ENCODE measurements at places on chromosomes 16 and 17. TPM values are rescaled to one million over a fixed set of nuclear protein-coding genes. Genes with fewer than 3 reads are reported as not detected.

DNA sequence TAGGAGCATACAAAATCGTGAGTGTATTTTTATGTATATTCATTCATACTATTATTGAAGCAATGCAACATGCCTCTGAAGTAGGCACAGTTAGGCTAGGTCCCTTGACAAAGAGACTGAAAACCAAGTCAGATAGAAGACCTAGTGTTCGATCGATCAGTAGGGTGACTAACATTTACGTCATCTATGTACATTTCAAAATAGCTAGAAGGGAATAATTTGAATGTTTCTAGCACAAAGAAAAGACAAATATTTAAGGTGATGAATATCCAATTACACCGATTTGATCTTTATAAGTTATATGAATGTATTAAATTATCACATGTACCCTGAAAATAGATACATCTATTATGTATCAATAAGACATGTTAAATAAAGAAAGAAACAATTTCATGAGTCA, 610.1 kb downstream of the TOX3 start:
- no peak for DNase-seq

DNA sequence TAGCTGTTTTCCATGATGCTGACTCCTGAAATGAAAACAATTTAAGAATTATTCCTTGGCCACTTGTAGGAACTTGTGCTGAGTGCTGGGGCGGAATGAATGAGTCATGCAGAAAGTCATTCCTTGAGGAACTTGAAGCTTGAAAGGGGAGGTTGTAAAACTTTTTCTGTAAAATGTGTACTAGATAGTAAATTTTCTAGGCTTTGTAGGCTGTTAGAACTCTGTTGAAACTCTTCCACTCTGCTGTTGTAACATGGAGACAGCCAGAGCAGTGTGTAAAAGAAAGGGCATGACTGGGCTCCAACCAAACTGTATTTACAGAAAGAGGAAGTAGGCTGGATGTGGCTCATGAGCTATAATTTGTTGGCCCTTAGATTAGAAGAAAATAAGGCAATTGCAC, 46.1 kb downstream of the ABCA8 start:
- no peak for DNase-seq

DNA sequence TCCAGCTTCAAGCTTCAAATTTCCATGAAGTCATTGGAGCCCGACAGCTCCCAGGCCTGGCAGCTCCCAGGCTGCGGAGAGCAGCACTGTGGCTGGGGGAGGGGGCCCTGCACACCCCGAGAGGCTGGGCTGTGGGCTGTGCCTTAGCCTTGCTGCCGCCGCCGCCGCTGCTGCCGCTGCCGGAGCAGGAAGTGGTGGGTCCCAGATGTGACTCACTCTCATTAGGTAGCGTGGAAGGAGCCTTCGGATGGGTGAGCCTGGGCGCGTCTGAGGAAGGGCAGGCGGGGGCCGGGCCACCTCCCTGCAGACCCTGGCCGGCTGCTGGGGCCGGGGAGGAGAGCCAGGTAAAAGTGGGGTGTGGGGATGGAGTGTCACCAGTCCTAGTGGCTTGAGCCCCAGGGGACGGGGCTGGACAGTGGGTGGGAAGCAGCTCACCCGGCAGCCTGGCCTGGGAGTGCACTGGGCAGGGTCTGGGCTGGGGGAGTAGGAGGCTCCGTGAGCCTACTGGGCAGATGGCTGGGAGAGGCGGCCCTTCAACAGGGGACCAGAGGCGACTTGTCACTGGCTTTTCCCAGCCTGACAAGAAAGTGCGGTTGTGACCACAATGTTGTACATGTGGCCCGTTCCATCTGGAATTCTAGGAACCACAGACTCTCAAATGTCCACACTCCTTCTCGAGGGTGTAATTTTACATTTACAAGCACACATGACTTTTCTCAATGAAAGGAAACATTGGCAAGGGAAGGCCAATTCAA, at the start of gene ADCY7:
ADCY7 (plus strand) TSS at position 215 of the 755 bp plus-strand sequence. CDS start 21,629 bp downstream, outside the sequence.
- peak; percentile 47 for DNase-seq

DNA sequence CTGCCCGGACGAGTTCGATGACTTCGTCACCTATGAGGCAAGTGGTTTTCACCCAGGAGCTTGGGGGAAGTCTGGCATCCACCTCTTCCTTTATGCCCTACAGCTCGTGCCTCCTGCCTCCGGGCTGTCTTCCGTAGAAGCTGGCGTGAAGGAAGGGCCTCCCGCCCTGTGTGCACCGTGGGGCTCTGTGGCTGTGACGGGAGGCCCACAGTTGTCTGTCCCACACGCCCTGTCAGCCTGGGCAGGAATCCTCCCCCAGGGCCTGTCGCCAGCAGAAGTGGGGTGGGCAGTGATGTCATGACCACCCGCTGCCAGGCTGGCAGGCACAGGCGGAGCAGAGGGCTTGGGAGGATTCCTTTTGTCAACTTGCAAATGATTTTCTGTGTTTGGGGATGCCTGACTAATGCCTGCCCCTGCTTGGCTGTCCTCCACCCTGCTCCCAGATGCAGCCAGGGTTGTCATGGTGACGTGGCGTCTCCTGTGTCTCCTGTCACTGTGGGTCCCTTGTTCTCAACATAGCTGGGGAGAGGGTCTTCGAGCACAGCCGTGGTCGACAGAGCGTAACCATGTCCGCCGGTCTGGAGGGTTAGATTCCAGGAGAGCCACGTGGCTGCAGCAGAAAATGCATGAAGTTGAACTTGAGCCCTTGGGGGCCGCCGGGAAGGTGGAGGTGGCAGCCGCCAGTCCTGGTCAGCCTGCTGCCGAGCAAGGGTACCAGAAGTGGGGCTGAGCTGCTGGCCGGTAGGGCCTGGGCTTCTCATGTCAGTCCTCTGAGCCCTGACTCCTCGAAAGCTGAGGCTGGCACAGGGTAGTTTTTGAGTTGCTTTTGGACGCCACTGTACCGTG, 46.1 kb downstream of the RAB11FIP3 start:
- DNase-seq: no peak

GRCh38 chr16:89044418-89045180, 49.1 kb upstream of the ACSF3 start:
- no peak for DNase-seq

Gene POLR3K
- 5.1 TPM for total RNA-seq

DNA sequence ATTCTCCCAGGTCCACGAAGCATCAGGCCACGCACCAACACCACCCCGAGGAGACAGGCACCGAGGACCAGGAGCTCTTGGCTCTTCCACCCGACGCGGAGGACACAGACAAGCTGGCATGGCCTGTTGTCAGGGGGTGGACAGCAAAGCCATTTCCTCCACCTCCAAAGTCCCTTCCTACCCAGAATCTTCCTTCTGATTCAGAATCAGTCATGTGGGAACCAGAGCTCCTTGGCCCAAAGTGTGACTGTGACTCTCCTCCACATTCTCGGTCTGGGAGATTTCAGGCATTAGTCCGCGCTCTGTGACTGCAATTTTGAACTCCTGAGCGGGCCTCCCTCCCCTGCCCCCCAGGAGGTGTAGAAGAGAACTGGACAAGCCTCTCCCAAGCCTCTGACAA, 9.2 kb downstream of the DNAH17 start:
- DNase-seq: no peak

GRCh38 chr16:49672753-49673152, 183.2 kb downstream of the ZNF423 start:
- no peak for DNase-seq

Gene FBXW10
- total RNA-seq: 0.60 TPM

Gene KRTAP4-1
- not detected for total RNA-seq

DNA sequence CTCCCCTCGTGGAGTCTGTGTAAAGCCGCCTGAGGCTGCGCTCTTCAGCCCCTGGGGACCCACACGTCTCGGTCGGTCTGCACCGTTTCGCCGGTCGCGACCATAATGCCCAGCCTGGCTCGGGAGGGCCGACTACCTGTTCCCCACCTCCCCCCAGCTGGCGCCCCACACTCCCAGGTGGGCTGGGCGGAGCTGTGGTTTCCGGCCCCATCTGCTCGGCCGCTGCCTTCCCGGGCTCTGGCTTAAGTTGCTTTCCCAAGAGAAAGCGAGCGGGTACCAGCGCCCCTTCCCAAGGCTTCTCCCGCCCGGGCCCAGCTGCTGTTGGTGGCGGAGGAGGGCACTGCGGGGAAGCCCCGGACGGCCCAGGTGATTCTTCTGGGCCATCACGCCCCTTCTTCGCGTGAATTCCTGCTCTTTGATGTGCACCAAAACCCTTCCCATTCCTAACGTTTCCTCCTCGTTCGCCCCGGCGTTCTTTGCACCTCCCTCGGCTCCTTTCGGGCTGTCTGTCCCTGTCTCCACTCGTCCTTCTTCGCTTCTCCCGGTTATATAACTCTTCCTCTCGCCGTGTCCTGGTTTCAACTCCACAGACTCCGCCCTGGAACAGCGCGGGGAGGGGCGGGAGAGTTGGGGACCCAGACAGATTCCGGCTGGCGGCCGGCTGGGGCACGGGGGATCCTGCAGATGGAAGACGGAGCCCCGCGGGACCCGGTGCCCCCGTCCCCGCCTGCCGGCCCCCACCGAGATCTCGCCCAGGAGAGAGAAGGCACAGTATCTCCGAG, 2.0 kb downstream of the KDM6B start:
- DNase-seq: peak; percentile 86

DNA sequence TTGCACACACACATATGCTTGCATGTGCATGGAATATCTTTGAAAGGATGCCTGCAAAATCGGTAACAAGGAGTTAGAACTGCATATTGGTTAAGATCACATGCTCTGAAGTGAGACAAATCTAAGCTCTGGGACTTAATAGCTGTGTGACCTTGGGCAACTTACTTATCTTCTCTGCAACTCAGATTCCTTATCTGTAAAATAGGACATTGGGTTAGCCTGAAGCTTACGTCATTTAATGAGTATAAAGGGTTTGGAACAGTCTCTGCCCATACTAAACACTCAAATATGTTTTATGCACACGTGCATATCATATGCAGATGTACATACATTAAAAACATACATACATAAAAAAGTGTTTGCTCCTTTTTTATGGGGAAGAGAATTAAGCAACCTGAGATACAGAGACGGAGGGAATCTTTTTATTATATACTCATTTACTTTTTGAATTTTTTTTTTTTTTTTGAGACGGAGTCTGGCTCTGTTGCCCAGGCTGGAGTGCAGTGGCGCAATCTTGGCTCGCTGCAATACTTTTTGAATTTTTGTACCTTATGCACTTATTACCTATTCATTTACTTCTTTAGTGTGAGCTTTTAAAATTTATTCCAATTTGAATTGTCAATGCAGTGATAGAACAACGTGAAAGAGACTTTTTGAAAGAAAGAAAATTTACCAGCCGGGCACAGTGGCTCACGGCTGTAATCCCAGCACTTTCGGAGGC, 206.2 kb downstream of the CCDC182 start:
- DNase-seq: no peak

DNA sequence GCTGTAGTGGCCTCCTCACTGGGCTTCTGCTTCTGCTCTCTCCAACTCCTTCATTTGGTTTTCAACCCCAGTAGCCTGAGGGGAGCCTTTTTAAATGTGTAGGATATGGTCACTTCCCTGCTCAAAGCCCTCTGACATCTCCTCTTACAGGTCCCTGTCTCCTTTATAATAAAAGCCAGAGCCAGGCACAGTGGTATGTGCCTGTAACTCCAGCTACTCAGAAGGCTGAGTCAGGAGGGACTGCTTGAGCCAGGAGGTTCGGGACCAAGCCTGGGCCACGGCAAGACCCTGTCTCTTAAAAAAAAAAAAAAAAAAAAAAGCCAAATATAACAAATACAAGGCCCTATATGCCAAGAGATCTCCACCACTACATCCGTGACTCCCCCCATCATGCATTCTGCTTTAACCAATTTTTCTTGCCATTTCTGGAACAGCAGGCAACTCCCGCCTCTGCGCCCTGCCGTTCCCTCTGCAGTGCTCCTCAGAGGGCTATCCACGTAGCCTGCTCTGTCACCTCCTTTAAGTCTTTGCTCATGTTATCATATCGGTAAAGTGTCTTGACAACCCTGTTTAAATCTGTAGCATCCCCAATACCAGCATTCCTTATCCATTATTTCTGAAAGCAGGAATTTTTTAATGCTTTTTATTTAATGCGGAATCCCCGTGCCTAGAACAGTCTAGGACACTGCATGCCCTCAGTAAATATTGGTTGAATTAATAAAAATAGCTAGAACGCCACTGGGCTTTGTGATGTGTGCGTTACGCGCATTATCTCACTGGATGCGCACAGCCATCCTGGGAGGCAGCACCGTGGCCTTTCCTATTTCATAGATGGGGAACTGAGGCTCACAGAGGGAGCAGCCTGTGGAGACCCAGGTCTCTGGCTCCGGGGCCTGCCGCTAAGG, 9.5 kb downstream of the ZNF771 start:
- DNase-seq: no peak

DNA sequence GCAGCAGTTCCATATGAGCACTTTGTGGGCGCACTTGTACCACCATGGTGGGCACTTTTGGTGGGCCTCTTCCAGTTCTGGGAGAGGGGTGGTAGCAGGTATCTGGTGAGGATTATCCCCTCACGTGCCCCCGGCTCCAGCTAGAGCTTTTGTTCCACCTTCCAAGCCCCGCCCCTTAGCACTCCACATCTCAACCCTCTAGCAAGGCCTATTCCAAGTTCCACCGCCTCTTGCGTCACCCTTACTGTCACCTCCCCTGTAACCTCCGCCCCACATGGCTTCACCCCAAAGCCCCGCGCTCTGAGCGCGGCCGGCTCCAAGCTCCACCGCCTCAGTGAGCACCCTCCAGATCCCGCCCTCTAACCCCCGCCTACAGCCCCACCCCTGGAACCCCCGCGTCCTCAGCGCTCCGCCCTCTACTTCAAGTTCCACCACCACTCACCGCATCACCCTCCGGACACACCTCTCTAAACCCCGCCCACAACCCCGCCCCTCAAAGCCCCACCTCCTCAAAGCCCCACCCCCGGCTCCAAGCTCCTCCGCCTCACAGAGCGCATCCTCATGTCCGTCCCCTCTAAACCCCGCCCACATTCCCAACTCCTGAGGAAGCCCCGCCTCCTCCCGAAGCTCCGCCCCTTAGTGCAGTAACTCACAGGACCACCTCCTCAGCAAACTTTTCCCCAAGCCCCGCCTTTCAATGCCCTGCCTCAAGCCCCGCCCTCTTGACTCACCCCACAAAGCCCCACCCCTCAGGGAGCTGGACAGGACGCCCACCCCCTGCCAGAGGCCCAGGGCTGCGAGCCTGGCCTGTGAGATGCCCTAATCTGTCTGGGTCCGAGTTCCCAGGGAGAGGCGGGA, 11.1 kb downstream of the SCN4A start:
- peak; percentile 73 for DNase-seq

DNA sequence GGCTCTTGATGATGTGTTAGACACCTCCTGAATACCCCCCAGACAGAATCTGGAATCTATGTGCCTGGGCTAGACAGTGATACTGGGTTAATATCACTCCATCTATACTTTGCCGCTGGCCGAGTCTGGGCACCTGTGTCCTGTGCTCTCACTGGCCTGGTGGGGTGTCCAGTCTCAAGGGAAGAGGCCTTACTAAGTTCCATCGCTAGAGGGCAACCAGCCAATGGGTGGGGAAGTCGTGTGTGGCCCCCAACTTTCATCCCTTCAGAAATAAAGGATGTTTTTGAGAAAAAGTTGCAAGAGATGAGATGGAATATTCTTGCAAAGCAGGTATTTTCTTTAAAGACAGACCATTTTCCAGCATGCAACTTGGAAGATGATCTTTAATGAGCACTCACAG, 1.6 kb upstream of the GLP2R start:
- no peak for DNase-seq

- DNase-seq: peak; percentile 14
Measured at GRCh38 chr17:31687505-31688126, 171.4 kb downstream of the COPRS start.

- no peak for DNase-seq
Measured at GRCh38 chr17:9002606-9003354, 18.5 kb upstream of the NTN1 start.

Measured in left lobe of liver (tissue), 2 donors.